ENCODE measurements at places on chromosomes 5 and 9.

DNA sequence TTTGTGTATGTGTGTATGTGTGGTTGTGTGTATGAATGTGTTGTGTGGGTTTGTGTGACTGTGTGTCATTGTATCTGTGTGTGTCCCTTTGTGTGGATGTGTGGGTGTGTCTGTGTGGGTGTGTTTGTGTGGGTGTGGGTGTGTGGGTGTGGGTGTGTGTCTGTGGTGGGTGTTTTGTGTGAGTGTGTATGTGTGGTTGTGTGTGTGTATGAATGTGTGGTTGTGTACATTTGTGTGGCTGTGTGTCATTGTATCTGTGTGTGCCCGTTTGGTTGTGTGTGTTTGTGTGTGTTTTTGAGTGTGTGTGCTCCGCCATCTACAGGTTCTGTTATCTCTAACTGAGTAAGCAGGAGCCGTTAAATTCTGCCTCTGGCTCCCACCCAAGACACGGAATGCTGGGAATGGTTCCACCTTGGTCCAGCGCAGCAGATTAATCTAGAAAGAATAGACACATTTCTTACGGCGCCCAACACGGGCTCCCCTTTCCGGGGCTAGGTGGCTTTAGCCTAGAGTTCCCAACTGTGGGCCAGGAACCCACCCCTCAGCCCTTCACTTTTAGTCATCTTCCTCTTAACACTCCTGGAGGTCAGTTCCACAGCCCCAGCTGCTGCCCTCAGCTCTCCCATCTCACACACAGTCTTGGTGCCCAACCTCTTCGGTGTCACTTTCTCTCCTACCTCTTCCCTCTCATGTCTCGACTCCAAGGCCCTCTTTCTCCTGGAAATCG, 197.1 kb downstream of the TTLL11 start:
- DNase-seq: no peak

DNA sequence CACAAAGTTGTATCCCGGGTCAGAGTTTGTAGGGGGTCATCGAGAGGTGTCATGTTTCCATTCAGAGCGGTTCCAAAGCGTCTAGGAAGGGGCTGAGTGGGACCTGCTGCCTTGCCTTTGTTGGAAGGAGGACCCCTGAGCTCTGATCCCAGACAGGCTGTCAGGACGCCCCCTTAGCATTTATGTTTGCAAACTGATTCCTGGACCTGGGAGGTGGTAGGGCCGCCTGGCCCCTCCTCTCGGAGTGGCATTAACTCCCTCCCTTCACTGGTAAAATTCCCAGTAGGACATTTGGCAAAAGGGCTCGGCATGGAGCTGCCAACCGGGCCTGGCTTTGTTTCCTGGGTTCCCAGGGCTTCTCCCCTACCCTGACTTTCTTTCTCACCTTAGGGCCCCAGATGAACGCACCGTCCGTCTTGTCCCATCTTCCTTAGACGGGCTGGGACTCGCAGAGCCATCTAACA, 2.5 kb downstream of the JADE2 start:
- no peak for DNase-seq

- DNase-seq: no peak
Measured at GRCh38 chr9:135815413-135815812, 91.9 kb downstream of the CAMSAP1 start.

DNA sequence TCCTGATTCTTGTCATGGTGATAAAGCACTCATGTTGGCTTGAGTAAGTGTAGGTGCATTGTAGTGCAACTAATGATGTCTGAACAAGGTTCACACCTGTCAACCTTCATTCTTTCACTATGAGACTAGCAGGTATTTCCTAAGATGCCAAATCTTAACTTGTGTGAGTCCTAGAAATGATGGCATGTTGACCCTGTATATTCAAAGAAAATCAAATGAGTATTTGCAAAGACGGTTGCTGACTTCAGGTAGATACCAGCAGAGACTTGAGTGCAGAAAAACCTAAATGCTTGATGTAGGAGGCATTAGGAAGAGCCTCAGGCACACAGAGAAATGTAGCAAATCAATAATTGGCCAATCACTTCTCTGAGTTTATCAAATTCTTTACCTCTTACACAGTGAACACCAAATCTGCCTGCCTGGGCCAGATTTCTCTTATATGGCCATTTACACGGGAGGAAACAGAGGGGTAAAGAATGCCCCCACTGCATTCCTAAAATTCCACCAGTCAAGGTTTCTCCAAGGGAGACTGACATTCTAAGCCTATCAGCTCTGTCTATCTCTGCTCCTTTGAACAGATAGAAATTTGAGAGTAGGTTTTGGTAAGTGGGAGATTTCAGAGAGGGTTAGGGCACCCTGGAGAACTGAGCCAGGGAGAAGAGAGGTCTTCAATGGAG, 488.6 kb upstream of the WWC1 start:
- DNase-seq: no peak

DNA sequence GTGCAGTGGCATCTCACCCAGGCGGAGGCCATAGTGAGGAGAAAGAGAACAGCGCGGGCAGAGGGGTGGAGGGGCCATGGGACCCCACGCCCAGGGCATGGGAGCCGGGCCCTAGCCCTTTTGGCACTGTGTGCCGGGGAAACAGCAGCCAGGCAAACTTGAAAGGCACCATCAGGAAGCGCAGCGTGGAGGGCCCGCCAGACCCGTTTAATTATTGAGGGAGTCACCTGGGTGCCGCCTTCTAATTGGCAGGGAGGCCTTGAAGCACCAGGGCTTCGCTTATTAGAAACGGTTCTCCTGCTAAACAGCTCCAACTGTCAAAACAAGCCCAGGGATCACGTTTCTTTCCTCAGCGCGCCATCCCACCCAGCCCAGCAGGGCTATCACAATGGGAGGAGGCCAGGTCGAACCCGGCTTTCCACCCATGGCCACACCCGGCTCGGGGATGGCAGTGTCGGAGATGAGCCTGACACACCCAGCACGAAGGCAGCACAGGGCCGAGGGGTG, 104.6 kb upstream of the SARDH start:
- no peak for DNase-seq

DNA sequence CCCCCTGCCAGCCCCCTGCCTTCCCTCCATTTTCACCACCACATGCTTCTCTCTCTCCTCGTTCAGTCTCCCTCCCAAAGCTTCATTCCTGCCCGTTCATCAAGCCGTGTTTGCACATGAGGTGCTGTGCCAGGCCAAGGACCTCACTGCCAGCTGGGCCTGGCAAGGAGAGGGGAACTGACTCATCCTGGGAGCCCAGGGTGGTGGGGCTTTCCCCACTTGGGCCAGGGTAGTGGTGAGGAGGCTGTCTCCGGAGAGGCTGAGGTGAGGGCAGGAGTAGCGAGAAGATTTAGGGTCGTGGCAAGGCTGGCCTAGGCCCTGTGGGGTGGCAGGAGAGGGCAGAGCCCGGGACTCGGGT, 30.4 kb upstream of the NOTCH1 start:
- DNase-seq: no peak

DNA sequence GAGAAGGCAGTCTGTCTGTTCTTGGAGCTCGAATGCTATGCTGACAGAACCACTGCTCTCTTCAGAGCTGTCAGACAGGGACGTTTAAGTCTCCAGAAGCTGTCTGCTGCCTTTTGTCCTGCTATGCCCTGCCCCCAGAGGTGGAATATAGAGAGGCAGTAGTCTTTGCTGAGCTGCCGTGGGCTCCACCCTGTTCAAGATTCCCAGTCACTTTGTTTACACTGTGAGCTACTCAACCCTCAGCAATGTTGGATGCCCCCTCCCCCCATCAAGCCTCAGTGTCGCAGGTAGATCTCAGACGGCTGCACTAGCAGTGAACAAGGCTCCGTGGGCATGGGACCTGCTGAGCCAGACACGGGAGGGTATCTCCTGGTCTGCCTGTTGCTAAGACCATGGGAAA, 344.2 kb downstream of the TMEM161B start:
- no peak for DNase-seq

DNA sequence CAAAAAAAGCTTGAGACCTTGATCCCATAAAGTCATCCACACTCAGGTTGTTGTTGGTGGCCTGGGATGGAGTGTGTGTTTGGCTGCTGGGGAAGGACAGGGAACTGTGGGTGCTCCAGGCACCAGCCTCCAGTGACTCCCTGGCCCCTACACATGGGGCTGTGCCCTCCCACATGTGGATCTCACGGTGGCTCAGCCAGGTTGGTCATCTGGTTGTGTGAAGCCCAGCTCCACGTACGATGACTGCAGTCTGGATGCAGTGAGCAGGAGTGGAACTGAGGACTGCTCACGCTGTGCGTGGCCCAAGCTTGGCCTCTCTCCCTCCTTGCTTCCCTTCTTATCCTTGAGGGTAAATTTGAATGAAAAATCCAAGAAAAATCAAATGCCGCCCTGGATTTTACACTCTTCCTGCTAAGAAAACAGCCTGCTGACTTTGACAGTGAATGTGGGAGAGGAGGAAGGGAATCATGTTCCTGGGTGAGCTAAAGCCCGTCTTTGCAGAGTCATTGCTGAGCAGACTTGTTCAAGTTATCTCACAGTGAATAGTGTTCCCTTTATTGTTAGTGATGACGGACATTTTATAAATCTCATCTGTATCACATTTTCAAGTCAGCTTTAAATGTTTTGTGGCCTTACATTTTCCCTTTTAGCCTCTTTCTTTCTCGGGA, 65.1 kb upstream of the CACNA1B start:
- no peak for DNase-seq

- peak; percentile 79 for DNase-seq
Measured at GRCh38 chr5:39775086-39775796, 350.5 kb upstream of the DAB2 start.

- peak; percentile 37 for DNase-seq
Measured at GRCh38 chr9:6183627-6184026, 32.0 kb upstream of the IL33 start.

DNA sequence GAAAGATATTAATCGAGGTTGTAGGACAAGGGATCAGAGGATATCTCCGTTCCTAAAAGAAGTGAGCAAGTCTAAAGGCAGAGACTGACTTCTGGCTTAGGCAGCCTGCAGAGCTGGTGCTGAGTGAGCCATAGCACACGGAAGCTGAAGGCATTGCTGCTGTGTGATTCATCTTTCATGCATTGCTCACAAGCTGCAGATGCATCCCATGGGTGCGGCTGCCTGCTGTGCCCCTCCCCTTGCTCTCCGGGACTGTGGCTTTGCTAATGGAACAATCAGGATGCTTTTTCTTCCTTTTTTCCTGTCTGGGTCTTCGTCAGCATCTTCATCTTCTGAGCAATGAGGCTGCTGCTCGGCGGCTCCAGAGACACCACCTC, 341.4 kb downstream of the DIRAS2 start:
- DNase-seq: peak; percentile 51

GRCh38 chr5:52685566-52685965, 102.2 kb upstream of the ITGA1 start:
- no peak for DNase-seq

DNA sequence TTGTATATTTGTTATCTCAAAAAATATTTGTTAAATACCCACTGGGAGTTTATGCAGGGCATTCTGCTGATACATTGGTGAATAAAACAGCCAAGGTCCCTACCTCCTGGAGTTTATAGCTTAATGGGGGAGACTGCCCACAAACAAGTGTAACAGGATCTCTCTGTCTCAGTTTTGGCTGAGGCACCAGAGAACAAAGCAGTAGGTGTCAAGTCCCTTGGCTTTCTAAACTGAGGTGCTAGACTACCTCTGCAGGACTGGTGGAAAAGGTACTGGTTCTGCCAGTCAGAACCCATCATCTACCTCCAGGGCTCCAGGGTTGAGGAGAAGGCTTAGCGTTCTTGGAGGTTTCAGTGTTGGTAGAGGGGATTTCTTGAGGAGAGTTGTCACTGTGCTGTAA, 188.4 kb upstream of the ELL2 start:
- DNase-seq: no peak

GRCh38 chr9:19492775-19493173, 84.0 kb downstream of the ACER2 start:
- no peak for DNase-seq

DNA sequence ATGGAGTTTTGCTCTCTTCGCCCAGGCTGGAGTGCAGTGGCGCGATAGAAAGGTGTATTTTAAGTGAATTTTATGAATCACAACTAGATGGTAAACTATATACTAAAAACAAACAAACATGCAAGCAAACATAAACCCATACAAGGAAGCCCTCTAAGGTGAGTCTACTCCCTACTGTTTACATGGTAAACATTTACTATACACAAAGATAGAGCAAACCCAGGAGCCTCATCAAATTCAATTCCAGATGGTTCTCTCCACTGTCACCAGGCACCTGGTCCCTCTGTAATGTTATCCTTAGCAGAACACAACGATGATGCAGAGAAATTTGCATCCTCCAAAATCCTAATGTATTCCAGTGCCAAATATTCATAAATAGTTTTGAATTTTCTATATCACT, 17.9 kb downstream of the ANKH start:
- no peak for DNase-seq

GRCh38 chr9:114225561-114226212, 70.3 kb downstream of the COL27A1 start:
- DNase-seq: no peak

DNA sequence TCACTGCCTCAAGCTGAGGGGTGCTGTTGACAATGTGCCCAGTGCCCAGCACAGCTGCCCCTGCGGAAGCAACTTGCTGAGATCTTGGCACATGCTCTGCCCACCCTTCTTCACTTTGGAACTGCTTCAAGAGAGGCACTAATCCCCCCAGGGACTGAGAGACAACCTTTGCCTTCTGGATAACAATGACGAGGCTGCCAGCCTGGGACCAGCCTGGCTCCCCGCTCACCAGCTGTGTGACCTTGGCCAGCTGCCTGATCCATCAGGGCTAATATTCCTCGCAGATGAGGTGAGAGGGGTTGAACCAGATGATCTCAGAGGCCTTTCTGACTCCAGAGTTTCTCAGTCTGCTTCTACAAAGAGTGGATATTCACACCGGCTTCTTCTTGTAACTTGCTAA, 81.0 kb downstream of the SHB start:
- DNase-seq: no peak

DNA sequence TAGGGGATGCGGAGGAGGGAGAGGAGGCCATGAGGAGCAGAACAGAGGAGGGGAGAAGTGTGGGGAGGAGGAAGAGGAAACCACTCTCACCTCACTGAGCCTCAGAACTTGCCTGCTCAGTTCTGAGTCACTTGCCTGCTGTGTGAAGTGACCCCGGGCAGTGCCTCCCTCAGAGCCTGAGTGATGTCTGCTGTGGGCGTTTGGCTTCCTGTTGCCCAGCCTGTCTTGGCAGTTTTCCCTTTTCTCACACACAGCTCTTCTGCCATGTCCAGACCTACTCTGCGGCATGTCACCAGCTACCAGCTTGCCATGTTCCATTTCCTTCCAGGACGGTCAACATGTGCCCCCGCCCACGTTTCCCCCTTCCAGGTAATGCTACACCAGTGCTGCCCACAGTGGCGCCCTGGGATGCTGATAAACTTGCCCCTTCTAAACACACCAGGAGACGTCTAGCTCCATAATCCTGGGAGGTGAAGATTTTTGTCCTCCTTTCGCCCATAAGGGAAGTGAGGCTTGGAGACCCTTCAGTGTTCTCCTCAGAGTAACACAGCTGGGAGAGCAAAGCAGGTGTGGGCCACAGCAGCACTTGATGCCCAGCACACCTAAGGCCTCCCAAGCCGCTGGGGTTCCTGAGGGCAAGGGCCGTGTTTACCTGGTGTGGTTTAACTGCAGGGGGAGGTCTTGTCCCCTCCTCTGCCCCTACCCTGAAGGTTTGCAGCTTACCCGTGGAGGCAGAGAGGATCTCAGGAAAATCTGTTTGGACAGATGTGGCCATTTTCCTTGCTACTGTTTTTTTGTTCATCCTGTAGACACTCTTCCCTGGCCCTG, 63.8 kb upstream of the RNF130 start:
- no peak for DNase-seq

- peak; percentile 92 for DNase-seq
Measured at GRCh38 chr9:137083394-137084004, 3.3 kb upstream of the MAN1B1 start.

GRCh38 chr9:38008168-38009034, 60.6 kb downstream of the SHB start:
- no peak for DNase-seq
